ENCODE measurements at places on chromosomes 2 and 18.

GRCh38 chr2:222835143-222835822 is 25.6 kb upstream of the ACSL3 start:
- no peak for DNase-seq

DNA sequence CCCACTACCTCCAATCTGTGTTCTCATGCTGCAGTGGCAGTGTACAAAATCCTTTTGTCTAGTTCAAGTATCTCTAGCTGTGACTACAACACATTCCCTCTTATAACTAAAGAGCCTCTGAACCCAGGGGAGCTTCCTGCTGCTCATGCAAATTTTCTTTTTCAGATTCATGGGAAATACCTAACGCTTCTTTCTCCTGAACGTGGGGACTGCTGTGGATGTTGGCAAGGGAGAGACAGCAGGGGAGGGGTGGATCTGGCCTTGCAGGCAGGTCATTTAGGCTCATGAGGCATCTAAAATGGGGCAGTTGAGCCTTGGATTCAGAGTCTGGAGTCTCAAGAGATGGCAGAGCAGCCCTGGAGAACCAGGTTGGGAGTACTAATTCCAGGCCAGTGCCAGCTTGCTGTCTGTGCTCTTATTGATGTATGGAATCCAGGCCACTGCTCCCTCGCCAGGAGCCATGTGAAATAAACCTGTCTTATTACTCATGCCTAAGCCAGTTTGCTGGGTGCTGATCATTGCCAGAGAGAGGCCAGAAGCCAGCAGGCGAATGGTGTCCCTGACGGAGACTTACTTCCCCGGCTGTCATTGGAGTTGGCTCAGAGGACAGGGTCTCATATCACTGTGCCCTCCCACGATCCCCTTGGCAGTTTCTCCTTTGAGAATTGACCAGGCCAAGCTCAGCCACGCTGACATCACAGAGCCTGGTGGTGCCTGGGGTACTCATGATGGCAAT is 29.2 kb upstream of the TNP1 start:
- no peak for DNase-seq

DNA sequence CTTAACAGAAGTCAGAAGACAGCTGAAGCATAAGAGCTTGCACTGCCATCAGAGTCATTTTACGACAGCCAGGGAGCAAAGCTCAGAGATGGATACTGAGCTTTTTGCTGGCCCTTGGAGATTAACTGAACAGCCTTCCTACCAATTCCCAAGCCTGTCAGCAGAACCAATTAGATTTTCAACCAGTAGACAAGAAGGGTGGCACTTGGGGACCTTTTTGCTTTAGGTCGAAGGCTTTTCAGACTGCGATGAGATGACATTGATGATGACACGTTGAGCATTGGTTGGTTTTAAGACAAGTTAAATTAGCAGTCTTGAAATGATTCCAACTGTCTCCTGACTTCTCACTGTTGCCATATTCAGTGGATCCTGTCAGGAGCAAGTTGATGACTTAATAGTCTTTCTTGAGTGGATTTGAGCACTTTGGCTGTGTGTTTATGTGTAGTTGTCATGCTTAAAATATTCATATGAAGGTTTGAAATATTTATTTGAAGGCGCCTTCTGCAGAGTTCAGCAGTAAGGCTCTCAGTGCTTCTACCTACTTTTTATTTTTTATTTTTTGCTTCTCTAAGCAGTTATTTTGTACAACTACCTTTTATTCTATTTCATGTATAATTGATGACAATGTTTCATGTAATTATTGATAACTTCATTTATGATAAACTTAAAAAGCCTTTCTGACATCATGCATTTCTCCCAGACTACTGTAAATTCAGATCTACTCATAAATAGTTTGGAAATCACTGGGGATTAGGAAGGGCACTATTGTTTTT is 256.7 kb downstream of the CAMKMT start:
- no peak for DNase-seq

DNA sequence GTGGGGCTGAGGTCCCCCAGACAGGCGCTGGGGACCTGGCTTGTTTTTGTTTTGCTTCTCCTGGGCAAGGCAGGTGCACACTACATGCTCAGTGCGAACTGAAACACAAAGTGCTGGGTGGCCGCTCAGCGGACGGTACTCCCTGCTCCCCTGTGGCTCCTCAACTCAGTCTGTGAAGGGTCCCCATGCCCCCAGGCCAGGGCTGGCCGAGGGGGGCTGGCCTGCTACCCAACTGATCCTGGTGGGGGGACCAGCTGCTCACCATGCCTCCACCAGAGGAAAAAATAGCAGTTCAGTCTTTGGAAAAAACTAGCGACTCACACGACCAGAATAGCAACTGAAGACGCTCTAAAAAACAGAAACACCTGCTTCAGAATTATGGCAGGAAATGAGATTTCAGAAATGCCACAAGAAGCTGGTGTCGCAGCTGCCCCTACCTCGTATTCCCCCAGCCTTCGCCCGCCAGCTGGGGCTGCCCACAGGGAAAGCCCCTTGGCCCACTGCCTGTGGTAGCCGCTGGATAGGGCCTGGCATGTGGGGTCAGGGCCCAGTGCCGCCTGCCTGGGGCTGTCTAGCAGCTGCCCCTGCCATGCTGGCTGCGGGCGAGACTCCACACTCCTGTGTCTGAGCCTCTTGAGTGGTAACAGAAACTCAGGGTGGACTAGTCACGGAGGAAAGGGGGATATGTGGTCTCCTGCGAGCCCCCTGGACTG is 43.7 kb downstream of the MEX3C start:
- DNase-seq, result no peak

DNA sequence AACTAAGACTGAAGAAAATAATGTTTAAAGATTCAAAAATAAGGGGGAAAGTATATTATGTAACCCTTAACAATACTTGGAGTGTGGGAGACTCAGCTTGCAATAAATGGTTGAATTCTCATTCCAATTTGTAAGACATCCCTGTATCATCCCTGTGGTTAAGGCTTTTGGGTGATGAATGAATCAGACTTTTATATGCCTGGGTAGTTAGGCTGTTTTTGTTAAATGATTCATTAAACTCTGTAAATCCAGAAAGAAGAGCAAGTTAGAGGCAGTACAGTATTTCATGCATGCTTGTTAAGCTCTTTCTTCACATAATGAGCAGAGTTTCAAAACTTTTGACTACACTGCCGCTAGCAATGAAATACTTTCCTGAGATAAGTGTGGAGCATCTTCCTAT is 948.8 kb downstream of the SOCS6 start:
- no peak for DNase-seq

- no peak for DNase-seq
Measured at GRCh38 chr2:33810046-33810835, 211.1 kb upstream of the FAM98A start.

DNA sequence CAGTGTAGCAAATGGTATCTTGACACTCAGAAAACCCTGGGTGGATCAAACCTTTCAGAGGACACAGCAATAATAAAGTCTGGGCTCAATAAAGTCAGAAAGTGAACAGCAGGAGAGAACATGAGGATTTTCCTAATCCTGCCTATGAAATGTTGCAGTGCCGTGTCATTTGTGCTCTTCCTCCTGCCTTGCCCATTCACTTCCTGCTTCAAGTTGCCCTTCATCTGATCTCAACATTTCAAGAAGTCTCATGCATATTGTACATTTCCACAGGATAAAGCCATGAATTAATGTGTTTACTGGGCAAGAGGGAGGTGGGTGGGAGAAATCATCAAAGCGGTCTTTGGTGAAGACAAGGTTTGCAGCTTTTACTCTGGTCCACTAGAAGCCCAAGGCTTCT is 51.1 kb upstream of the STPG4 start:
- no peak for DNase-seq

DNA sequence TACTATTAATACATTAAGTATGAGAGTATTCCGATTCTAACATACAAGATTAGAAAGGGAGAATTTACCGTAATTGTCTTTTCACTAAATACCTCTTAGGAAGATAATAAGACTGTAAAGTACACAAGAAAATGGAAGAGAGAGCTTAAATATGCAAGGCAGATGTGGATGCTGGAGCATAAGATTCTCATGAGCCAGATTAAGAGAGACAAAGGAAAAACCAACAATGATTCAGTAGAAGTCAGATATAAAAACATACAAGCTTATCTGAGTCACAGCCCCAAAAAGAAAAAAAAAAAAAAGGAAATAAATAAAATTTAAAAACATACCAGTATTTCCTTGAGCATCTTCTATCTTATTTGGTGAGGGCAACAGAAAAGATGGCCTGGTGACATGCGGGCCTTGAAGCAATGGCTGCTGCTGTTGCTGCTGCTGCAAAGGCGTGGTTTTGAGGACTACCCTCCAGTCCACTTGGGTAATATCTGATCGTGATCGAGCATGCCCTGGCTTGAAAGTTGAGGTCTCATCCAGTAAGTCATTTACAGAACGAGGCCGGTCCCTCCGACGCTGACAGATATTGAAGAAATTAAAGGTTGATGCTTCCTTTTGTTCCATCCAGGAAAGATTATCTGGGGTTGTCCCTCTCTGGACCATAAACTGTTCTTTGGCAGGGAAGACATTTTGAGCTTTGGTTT is 24.5 kb downstream of the PLEKHM3 start:
- DNase-seq, result no peak

- no peak for DNase-seq
Measured at GRCh38 chr2:220315098-220315823, 687.8 kb downstream of the SLC4A3 start.

DNA sequence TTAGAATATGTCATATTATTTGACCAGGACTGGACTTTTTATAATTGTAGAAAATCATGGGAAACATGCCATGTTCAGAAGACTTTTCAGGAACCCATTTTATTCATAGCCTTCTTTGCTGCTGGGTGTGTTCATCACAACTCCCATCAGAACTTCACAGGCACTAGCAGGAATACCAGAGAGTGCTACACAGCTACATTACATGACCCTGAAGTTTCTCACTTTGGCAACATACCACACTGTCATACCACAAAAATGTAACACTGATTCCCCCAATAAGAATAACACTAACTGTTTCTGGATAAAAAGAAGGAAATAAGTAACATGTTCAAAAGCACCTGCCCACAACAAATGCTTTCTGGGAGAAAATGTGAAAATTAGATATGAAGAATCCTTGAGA is 405.4 kb downstream of the CDH2 start:
- no peak for DNase-seq

DNA sequence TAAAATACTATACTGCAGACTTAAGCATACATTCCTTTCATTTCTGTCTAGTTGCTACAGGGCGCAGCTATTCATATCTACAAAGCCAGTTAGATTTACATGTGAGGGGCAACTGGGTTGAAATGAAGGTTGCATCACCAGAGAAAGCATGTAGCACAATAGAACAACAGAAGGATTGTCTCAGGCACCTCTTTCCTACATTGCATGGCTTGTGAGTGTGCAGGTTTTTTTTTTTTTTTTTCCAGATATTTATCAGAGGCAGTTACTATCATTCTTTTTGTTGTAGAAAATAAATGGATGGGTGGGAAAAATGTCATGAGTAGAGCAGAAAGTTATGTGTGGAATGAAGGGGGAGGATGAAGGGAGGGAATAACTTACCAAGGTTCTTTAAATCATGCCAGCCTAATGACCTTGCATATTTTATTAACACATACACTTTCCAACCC is 86.8 kb downstream of the ERBB4 start:
- DNase-seq, result peak; percentile 12

DNA sequence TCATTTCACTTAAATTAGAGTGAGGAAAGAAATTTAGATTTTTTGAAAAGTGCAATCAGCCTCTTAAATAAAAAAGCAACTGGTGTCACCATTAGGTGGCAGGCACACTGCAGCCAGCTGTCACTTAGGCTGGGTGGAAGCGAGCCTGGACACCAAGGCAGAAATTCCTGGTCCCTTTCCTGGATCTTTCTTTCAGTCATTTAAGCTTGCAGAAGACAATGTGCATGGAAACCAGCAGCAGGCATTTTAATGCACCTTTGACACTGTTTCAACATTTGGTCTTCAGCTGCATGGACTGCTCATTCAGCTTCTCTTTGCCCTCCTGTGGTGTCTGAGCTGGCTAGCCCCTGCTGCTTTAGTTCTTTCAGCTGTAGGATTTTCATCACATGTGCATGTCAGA is 61.0 kb downstream of the AQP4 start:
- DNase-seq, result peak; percentile 26

DNA sequence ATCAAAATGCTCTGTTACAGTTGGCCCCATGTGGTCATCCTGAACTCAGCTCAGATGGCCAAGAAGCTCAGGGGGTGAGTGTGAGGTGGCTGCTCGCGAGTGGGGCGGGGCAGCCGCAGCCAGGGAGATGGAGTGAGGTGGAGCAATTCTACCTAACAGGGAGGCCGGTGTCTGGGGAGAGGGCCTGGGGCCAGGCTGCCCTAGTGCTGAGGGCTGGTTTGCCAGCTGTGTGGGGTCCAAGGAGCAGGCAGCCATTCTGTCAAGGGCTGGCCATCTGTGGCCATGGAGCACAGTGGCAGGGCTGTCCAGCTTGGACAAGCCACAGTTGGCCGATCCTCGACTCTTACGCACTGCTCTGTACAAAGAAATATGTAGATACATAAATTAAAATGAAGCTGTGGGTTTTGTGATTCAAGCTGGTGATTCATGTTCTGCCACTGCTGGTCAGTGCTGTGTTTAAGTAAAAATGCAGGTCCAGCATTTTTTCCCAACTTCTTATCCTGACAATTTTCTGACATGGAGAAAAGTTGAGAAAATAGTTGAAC is 82.1 kb downstream of the HS6ST1 start:
- DNase-seq, result no peak

GRCh38 chr2:156340804-156341451 is 8.4 kb upstream of the NR4A2 start:
- peak; percentile 18 for DNase-seq

DNA sequence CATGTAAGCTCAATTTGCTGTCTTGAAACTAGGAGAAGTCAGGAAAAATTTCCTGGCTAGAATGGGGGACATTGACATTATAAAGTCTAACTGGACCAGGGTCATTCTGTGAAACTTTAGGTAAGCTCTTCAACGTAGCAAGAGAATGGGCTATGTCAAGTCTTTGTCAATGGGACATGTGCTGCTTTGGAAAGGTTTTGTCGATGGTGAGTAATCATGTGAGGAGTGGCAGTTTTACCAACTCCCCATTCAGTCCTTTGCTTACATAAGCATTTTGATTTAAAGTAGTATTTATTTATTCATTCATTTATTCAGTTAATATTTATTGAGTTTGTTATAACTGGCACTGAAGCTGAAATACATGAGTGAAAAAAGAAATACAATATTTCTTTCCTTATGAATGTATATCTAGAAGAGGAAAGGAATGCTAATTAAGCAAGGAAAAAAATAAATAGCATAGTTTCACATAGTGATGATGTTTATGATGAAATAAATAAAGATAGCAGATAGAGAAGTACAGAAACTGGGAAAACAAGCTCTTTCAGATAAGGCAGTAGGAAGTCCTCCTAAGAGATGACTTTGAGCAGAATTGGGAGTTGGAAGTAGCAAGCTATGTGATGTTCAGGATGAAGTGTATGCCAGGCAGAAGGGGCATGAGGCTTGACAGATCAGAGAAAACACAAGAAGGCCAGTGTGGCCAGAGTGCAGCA is 25.4 kb upstream of the RAB27B start:
- DNase-seq, result no peak

GRCh38 chr2:191436368-191437055 is 191.3 kb downstream of the MYO1B start:
- DNase-seq, result no peak

GRCh38 chr18:3596324-3596636 is 146.3 kb downstream of the TGIF1 start:
- DNase-seq, result no peak

- DNase-seq, result no peak
Measured at GRCh38 chr2:221137385-221137784, 434.7 kb downstream of the EPHA4 start.

GRCh38 chr2:107712857-107713256 is 113.8 kb upstream of the RGPD4 start:
- no peak for DNase-seq

GRCh38 chr2:142603759-142604158 is 273.7 kb upstream of the KYNU start:
- DNase-seq, result no peak
